ENCODE measurements at places on chromosomes 11 and 22.

GRCh38 chr11:81942646-81943045, 791.0 kb downstream of the FAM181B start:
- DNase-seq: no peak

DNA sequence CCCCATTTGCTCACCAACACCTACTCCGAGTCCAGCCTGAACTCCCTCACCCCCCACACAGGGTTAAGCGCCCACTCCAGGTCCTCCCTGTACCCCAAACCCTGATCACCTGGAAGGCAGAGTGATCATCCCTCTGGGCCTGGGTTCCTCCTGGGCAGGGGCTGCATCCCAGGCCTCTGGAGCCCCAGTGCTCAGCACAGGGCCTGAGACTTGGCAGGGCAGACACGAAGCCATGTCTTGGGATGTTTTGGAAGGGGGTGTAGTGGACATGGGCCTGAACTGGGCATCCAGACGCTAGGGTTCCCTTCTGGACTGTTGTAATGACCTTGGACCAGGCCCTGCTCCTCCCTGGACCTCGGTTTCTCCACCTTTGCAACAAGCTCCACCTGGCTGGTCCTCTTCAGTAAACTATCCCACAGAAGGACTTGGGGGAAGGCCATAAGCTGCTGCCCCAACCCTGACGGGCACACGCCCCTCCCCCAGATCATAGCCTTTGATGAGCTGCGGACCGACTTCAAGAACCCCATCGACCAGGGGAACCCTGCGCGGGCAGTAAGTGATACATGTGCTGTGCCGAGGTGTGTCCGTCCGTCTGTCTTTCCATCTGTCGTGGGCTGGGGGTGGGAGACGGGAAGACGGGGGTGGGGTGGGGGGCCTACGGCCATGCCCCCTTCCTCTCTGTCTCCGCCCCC, 3.9 kb downstream of the CNIH2 start:
- DNase-seq: no peak

DNA sequence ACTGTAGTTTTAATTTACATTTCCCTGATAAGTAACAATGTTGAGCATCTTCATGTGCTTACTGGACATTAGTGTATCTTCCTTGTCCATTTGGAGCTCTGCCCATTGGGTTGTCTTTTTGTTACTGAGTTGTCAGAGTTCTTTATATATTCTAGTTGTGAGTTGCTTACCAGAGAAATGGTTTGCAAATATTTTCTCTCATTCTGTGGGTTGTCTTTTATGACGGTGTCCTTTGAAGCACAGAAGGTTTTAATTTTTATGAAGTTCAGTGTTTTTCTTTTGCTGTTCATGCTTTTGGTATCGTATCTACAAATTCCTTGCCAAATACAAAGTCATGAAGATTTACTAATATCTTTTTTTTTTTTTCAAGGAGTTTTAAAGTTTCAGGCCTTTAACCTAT, 42.4 kb downstream of the ZBTB44 start:
- no peak for DNase-seq

DNA sequence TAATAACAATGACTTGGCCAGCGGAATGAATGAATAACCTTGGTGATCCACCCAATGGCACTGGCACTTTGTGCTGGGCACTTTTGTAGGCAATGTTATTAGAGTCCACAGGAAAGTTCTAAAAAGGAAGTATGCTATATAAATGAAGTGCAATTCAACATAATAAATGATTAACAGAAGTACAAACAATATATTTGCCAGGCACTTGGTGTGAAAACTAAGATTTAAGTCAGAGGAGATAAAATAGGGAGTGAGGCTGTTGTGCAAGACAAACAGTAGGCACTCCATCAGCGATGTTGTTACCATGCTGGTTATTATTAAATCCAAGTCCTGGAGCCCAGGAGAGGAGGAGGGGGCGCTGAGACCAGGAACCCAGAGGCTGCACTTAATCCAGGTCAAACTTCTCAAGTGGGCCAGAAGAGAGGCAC, 173.8 kb downstream of the LARGE1 start:
- no peak for DNase-seq

DNA sequence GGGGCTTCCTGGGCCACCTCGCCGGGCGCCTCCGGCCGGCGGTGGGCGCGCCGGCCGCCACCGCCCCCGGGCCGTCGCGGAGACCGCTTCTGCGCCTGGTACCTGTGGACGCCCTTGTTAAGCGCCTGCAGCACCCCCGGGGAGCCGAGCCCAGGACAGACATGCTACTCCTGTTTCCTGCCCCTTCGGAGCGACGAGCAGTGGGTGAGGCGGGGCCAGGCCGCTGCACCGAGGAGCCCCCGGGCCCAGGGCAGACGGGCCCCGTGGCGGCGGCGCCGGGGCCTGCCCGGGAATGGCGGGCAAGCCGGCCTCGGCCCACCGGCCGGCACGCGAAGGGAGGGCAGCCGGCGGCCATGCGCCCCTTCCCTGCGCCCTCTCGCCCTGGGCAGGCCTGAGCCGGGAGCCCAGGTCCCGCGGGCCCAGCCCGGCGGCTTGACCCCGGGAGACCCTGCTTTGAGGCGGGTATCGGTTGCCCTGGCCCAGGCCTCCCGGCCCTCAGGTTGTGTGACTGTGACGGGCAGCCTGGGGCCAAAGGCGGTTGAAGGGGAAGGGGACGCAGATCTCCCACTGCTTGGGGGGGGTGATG, 789 bp upstream of the KDM2A start:
- peak; percentile 76 for DNase-seq

- no peak for DNase-seq
Observed at GRCh38 chr11:113881856-113882255, 6.5 kb upstream of the USP28 start.

DNA sequence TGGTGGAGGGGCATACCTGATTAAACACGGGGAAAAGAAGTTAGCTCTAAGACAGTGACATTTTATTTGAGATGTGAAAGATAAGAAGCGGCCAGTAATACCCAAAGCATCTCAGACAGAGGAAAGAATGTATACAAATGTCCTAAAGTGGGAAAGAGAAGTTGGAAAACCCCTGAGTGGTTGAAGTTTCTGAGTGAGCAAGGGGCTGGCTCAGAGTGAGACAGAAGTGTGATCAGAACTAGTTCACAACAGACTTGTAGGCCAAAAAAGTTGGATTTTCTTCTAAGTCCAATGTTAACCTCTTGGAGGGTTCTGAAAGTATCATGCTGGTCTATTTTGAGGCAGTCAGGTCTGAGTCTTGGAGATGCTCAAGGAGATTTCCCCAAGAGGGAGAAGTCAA, 608.7 kb downstream of the SOX6 start:
- no peak for DNase-seq

- no peak for DNase-seq
Observed at GRCh38 chr22:35631597-35631996, 14.5 kb upstream of the MB start.

GRCh38 chr11:41237382-41237781, 222.1 kb downstream of the LRRC4C start:
- no peak for DNase-seq
